ENCODE measurements at places on chromosomes 4 and X.
A peak's percentile ranks its signal among the peaks of the same experiment; 100 is the strongest.

- DNase-seq: no peak
Observed at GRCh38 chrX:23819385-23820234, 36.6 kb downstream of the SAT1 start.

- DNase-seq: no peak
Observed at GRCh38 chr4:185741795-185742194, 70.2 kb downstream of the SORBS2 start.

DNA sequence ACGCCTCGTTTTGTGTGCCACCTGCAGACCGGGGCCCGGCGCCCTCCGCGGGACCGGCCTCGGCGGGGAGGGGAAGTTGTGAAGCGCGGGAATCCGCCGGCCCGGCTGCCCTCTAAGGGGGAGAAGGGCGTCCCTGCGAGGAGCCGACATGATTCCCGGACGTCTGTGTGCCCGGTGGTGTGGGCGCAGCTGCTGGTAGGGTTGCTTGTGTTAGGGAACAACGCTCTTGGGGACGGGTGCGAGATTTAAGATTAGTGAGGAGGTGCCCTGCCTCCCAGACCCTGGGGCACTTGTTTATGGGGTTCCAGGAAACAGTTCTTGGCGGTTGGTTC lies 627 bp downstream of the CDKN2AIP start:
- no peak for DNase-seq

GRCh38 chrX:69124108-69124507 lies 41.1 kb downstream of the PJA1 start:
- no peak for DNase-seq

DNA sequence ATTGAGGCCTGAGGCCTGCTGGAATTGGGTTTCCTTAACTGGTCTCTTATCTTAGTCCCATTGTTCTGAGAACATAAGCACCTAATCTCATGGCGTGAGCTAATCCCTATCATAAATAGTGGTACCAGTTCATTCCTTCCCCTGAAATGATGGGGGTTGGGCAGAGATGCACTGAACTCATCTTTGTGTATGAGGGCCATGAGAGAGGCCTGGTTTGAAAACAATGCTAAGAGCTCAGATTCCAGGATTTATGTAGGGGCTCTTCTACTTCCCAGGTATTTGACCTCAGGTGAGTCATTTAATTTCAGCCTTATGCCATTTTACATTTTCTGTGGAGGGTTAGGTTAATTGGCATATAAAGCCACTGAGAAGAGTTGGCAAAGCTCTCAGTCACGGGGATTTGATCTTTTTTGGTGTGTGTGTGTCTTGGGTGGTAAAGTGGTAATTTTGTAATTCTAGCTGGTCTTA lies 4.4 kb downstream of the RBM3 start:
- DNase-seq: no peak

DNA sequence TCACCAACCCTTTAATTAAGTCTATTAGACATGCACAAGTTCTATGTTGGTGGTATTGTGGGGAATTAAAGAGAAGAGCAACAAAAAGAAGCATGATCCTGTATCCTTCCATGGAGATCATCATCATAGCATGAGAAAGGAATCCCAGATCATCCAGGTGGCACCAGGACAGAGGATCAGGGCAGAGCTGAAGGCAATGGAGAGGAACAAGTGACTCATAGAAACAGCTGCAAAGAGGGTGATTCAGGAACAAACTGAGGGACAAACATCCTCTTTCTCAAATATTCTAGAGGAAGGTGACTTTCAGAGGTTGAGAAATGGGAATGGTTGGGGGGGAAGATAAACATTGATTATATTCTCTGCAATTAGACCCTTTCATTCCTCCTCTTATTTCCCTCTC lies 105.5 kb upstream of the OTUD4 start:
- no peak for DNase-seq

DNA sequence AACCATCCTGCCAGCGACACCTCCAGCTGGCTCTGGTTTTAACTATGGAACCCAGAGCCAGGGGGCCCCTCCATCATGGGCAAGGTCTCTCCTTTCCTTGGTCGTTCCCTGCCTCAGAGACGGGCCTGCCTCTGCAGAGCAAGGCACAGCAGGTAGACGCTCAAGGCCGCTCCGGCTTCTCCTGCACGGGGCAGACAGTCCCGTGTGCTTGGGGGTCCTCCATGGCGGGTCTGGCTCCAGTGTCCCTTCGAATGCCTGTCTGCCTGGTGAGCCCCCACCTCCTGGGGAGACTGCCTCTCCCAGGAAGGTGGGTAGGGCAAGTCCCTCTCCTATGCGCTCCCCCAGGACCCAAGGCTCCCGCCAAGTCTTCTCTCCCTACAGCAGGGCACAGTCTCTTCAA lies 71.5 kb downstream of the ACOX3 start:
- DNase-seq: no peak

DNA sequence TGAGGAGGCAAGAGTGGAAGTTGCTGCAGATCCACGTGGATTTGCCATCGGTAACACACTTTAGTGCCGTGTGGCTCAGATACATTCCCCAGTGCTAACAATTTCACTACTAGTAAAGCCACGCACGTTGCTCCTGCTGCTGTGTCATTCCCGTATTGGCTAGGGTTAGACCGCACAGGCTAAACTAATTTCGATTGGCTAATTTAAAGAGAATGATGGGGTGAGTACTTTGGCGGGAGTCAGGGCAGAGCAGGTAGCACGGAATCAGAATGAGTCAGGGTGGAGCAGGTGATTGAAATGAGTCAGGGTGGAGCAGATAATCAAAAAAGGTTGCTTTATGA lies 1337.5 kb downstream of the FSTL5 start:
- DNase-seq: no peak

DNA sequence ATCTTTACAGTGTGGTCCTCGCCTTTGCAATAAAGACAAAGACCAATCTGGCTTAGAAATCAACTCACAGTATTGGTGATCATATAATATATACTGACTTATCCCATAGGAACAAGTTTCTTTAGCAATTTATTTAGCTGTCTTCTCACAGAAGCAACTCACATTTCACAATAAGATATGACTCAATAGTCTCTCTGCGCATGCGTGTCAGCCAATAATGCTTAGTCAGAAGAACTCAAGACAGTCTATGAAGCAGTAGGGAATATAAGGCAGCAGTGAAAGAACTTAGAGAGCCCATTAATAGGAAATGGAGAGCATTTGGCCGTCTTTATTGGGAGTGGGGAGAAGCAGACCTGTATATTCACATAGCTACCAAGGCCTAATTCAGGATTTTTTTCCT lies 216.7 kb downstream of the IL13RA2 start:
- no peak for DNase-seq

- no peak for DNase-seq
Observed at GRCh38 chrX:3449287-3449686, 102.8 kb upstream of the MXRA5 start.

DNA sequence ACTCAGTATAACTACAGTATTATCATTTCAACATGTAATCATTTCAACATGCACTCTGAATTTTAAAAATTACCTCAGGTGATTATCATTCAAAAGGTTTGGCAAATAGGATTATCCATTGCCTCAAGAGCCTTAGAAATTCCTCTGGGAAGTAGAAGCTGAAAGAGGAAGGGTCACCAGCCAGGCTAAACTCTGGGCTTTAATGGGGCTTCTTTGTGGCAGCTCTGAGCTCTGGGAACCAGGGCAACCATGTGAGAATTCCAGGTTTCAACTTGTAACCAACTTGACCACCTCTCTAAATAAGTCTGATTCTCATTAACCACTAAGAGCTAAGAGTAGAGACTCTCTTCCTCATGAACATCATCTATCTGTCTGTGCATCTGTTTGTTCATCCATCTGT lies 117.2 kb upstream of the MED14 start:
- no peak for DNase-seq

DNA sequence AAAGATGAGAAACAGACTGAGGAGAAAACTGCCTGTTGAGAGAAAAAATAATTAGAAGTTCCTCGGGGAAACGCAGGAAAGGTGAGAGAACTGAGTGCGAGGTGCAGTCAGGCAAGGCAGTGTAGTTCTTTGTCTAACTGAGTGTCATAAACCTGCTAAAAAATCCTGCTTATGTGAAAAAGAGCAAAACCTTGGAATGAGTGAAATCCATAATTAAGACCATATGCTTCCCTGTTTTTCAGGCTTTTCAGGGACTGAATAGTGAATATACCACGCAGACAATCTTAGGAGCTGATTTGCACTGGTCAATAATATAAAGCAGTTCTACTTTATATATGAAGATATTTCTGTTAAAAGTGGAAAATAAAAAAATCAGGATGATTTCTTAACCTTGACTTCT lies 104.9 kb downstream of the RASGEF1B start:
- no peak for DNase-seq

DNA sequence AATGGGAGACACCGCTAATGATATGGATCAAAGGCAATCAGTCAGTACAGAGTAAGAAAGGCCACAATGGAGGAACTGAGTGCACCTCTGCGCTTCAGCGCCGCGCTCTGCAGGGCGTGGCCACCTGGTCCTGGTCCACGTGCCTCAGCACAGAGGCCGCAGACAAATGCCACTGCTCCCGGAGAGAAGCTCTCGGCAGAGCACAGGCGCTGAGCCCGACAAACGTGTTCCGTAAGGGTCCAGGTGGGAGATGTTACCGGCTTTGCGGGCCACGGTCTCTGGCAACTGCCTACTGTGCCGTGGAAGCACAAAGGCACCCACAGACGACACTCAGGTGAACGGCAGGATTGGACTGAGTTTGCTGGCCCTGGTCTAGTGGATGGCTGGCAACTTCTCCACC lies 68.9 kb downstream of the ACOX3 start:
- no peak for DNase-seq

GRCh38 chrX:129961180-129962083 lies 21.0 kb upstream of the BCORL1 start:
- DNase-seq: peak; percentile 55

GRCh38 chr4:23374259-23374658 lies 515.6 kb downstream of the PPARGC1A start:
- no peak for DNase-seq

DNA sequence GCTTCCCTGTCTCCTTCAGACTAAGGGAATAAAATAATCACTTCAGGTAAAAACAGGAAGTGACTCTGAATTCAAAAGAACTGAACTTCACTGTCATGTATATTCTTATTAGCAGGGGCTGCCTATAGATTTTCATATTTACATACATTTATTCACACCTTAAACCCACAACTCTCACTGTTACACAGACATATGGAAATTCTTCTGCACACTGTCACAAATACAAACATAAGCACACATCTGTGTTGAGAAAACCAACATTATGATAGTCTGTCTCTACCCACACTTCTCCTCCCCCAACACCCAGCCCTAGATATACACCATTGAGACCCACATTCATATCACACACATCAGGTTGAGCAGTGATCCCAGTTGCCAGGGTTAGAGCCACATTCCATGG lies 5.7 kb upstream of the FGF16 start:
- DNase-seq: no peak

DNA sequence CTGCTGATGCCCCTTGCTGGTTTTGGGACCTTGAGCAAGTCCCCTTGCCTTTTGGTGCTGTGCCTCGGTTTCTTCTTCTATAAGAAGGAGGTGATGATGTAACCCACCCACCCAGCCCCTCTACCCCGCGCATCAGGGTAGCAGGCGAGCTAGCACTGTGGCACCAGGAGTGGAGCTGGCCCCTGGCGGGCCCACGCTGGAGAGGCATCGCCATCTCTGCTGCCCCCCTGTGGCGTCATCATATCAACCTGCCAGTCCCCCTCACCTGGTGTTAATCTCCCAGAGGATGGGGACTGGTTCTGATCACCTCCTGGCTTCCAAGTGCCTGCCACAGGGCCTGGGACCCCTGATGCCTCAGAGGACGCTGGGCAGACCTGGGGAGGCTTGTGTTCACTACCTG lies 6.3 kb upstream of the SORCS2 start:
- DNase-seq: no peak

DNA sequence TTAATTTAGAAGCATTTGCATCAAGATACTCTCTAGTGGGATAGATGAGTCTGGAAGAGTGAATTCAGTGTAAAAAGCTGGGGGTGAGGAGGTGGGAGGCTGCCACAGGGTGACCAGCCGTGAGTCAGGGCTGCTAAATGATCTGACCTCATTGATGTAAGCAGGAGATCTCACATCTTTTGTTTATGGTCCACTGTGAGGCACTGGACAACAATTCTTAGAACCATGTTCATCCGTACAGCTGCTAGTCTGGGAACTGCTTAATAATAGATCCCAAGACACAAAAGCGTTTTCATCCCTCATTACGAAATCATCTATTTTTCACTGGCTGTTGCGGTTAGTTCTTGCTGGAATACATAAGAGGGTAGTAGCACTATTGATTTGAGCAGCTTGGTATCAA lies 14.1 kb downstream of the KLF3 start:
- no peak for DNase-seq

- no peak for DNase-seq
Observed at GRCh38 chrX:39616098-39616729, 481.5 kb downstream of the BCOR start.

GRCh38 chrX:92270936-92271855 lies 492.0 kb downstream of the PCDH11X start:
- no peak for DNase-seq

DNA sequence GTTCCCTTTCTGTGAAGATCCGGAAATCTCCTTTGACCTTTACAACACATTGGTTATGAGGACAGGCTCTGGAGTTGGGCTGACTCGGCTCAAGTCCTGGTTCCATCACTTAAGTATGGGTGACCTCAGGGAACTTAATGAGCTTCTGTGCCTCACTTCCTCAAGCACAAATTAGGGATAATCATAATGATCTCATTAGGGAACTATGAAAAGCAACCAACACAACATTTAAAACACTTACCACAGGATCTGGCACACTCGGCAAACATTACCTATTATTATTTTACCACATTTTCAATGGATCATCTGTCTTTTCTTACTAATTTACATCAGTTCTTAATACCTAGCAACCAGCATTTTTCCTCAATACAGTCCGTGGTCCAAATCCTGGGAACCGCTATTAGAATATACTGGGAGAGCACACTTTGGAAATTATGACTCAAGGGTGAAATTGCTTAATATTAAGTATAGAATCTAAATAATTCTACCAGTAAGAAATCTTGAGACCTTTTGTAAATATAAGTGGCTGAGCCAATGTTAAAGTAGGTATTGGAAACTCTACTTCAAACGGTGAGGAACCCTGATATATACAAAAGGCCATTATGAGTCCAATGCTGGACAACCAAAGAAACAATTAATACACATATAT lies 19.6 kb downstream of the ADGRA3 start:
- no peak for DNase-seq

- DNase-seq: no peak
Observed at GRCh38 chr4:146763560-146763959, 124.9 kb downstream of the POU4F2 start.

- DNase-seq: no peak
Observed at GRCh38 chr4:48237996-48238645, 31.5 kb downstream of the TEC start.

- DNase-seq: no peak
Observed at GRCh38 chrX:29225670-29226069, 638.4 kb downstream of the IL1RAPL1 start.

- DNase-seq: no peak
Observed at GRCh38 chr4:24519649-24520048, 64.7 kb downstream of the DHX15 start.

DNA sequence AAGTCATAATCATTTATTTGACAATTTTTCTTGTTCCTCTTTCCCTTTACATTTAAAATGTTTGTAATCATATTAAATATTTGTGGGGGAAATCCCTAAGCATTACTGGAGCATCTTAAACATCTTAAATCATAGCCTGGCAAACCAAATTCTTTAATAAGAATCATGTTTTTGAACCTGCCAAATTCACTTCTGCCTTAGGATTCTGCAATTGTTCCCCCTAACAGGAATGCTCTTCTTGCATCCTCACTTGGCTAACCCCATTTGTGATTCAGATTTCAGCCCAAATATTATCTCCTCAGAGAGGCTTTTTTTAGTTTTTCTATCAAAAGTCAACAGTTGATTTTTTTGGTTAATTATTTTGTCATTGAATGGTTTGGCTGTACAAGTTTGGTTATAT lies 241.1 kb downstream of the MAPK10 start:
- no peak for DNase-seq

GRCh38 chr4:184764601-184765000 lies 30.7 kb upstream of the CENPU start:
- no peak for DNase-seq

All from activated B cell treated with CpG ODN at 0.5 μM for 24 hours (primary cell).